ENCODE measurements at places on chromosomes 5 and 9.

GRCh38 chr9:94805585-94805984 is 79.1 kb downstream of the AOPEP start:
- DNase-seq: no peak

- no peak for DNase-seq
Observed at GRCh38 chr5:127985811-127986325, 97.7 kb upstream of the SLC12A2 start.

DNA sequence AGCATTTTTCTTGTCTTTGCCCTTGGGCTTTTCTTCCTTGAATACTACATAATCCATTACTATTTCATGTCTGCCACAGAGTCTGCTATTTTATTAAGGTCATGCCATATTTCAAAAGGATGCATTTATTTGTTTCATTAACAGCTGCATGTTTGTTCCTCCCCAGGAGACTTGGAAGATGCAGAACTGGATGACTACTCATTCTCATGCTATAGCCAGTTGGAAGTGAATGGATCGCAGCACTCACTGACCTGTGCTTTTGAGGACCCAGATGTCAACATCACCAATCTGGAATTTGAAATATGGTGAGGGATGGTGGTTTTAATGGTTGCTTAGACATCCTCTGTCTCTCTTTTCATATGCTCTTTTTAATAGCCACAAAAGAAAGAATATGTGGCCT is 4.0 kb downstream of the IL7R start:
- no peak for DNase-seq

DNA sequence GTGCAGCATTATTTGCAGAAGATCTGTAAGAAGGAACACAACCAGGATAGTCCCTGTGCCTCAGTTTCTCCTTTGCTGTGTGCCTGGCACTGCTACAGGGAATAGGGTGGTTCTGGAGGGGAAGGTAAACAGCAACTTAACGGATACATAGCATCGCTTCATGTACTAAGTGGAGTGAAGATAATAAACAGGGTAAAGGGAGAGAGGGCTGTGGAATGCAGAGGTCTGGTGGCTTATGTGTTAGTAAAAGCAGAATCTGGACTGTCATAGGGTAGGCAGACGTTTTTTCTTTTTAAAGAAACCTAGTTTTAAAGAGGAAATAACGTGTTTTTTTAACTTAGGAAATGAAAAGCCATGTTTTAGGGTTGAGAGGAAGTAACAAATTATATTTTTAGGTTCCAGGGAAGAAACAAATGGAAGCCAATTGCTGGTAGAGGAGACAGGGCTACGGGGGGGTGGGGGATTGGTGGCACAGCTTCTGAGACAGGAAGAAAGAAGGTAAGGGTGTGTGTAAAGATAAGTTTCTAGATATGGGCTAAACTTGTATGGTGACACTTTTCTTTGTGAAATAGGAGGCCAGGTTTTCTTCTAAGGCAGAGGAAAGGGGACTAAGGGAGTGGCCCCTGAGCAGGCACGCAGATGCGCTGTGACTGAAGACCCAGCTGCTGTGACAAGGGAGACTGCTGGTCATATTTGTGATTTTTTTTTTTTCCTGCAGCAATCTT is 1.3 kb downstream of the GNG10 start:
- no peak for DNase-seq

GRCh38 chr5:163695830-163696578 is 190.6 kb downstream of the MAT2B start:
- DNase-seq: no peak

- no peak for DNase-seq
Observed at GRCh38 chr5:148801682-148802276, 24.6 kb upstream of the ADRB2 start.

DNA sequence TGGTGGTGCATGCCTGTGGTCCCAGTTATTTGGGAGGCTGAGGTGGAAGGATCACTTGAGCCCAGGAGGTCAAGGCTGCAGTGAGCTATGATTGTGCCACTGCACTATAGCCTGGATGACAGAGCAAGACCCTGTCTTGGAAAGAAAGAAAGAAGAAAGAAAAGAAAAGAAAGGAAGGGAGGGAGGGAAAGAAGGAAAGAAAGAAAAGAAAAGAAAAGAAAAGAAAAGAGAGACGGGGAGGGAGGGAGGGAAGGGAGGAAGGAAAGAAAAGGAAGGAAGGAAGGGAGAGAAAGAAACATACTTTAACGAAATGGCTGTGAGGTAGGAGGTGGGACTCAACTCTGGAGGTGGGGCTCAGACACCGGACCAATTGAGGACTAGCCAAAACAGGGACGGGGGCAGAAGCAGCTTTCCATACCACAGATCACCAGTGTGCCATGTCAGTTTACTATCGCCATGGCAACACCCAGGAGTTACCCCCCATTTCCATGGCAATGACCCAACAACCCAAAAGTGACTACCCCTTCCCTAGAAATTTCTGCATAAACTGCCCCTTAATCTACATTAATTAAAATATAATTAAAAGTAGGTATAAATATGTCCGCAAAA is 21.3 kb downstream of the PTGES start:
- DNase-seq: no peak

GRCh38 chr9:13113216-13113615 is 166.3 kb downstream of the MPDZ start:
- DNase-seq: no peak

GRCh38 chr9:105306351-105307140 is 62.1 kb downstream of the SLC44A1 start:
- no peak for DNase-seq

DNA sequence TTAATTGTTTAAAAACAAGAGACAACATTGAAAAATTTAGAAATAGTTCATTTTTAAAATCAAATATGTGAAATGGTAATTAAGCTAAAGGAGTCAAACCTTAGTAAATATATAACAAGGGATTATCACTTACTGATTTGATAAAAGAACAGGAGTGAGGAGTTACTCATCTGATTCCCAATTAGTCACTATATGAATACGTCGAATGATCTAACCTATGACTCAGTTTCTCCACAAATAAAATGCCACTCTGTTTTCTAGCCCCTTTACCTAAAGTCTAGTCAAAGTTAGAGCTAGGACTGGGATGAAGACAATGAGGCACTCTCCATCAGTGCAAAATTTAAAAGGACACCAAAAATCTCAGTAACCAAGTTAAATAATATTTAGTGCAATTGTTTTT is 70.4 kb upstream of the RASEF start:
- no peak for DNase-seq

DNA sequence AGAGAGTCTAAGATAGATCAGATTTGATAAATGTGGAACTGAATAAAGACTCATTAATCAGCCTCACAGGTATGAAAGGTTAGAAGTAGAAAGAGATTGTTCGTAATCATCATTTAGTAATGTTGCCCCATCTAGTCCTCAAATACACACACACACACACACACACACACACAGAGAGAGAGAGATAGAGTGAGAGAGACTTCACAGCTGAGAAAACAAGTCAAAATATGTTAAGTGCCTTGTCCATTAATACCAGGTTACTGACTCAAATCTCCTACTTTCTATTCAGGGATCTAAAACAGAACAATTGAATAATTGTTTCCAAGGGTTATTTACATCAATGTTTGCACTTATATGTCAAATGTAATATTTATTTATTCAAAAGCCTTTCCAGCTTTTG is 284.6 kb downstream of the MRPS30 start:
- no peak for DNase-seq

- DNase-seq: no peak
Observed at GRCh38 chr5:19855931-19856330, 132.1 kb downstream of the CDH18 start.

- no peak for DNase-seq
Observed at GRCh38 chr9:134834957-134835419, 45.6 kb upstream of the FCN2 start.

Measured in activated CD8-positive, alpha-beta memory T cell treated with anti-CD3 and anti-CD28 coated beads for 48 hours (primary cell).